ENCODE measurements at places on chromosomes 4 and X.

- no peak for DNase-seq
Measured at GRCh38 chr4:108954880-108955279, 192.0 kb upstream of the ETNPPL start.

GRCh38 chrX:73398185-73398914 is 48.5 kb upstream of the CDX4 start:
- DNase-seq = no peak

DNA sequence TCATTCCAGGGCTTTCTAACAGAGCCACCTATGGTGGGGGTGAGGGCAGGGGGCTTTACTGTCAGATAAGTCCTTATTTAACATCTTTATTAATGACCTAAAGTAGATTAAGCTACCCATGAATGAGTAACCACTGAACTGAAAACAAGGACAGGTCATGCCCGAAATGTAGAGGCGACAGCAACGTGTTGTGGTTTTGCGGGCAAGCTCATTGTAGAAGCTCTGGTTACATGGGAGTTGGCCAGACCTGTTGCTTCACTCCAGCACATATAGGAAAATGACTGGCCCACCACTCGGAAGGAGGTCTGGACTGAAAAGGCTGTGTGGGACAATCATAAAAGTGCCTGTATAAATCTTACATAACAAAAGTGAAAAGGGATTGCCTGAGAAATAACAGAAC is 109.6 kb upstream of the NDP start:
- no peak for DNase-seq

- no peak for DNase-seq
Measured at GRCh38 chr4:15488658-15489470, 19.2 kb downstream of the CC2D2A start.

- no peak for DNase-seq
Measured at GRCh38 chr4:80195441-80196140, 1.7 kb upstream of the PRDM8 start.

GRCh38 chr4:169399976-169400767 is 129.4 kb upstream of the SH3RF1 start:
- DNase-seq = no peak

- DNase-seq = no peak
Measured at GRCh38 chr4:108830509-108831244, 67.8 kb upstream of the ETNPPL start.

DNA sequence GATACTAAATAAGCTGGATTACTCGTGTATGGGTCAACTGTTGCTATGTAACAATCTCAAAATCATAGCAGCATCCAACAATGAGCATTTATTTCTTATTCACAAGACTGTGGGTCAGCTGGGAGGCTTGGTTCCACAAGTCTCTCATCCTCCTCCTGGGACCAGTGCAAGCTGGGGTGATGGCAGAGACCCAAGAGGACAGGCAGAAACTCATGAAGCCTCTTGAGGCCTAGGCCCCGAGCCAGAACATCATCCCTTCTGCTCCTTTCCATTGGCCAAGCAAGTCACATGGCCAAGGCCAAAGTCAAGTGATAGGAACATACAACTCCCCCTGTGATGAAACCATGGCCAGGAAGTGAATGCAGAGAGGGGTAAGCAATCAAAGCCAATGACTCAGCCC is 422.1 kb downstream of the BCOR start:
- DNase-seq = no peak

GRCh38 chr4:66357316-66357715 is 687.0 kb upstream of the EPHA5 start:
- DNase-seq = no peak

GRCh38 chr4:36209941-36210649 is 34.2 kb downstream of the ARAP2 start:
- DNase-seq = no peak

GRCh38 chr4:36004204-36004851 is 240.0 kb downstream of the ARAP2 start:
- DNase-seq = no peak

DNA sequence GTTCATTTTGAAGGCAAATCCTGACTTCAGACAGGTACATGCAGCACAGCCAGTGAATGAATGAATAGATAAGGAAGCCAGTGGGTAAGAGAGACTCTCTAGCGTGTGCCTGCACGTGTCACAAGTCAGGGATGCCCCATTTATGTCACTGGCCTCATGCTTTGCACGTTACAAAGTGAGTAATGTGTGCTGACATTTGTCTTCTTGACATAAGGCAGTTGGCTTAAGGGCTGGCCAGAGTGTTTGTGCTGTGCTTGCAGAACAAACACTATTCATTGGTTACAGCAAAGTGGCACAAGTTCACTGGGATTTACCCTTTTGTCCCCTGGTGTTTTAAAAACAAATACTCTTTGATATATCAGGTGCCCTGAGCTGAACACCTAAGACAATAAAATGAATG is 55.9 kb downstream of the CRMP1 start:
- no peak for DNase-seq
